Thymus (tissue), 14 donors: ENCODE measurements at places on chromosomes 7 and 10. TPM values are rescaled to one million over a fixed set of nuclear protein-coding genes. Genes with fewer than 3 reads are reported as not detected.
A peak's percentile ranks its signal among the peaks of the same experiment; 100 is the strongest.

- DNase-seq: no peak
These were observed 586.5 kb upstream of the IGFBP3 start for GRCh38 chr7:46507560-46507959.

DNA sequence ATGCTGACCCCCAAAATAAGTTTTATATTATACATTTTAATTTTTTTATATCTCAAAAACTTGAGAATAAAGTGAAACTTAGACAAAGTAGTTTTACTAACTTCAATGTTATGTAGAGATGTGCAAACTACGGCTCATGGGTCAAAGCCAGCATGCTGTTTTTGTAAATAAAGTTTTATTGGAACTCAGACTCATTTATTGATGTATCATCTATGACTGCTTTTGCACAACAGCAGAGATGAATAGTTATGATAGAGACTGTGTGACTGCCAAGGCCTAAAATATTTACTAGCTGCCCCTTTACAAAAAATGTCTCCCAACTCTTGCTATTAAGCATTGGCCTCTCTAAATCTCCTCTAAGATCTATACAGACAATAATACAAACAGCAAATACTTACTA lies 12.4 kb downstream of the MTPN start:
- no peak for DNase-seq

DNA sequence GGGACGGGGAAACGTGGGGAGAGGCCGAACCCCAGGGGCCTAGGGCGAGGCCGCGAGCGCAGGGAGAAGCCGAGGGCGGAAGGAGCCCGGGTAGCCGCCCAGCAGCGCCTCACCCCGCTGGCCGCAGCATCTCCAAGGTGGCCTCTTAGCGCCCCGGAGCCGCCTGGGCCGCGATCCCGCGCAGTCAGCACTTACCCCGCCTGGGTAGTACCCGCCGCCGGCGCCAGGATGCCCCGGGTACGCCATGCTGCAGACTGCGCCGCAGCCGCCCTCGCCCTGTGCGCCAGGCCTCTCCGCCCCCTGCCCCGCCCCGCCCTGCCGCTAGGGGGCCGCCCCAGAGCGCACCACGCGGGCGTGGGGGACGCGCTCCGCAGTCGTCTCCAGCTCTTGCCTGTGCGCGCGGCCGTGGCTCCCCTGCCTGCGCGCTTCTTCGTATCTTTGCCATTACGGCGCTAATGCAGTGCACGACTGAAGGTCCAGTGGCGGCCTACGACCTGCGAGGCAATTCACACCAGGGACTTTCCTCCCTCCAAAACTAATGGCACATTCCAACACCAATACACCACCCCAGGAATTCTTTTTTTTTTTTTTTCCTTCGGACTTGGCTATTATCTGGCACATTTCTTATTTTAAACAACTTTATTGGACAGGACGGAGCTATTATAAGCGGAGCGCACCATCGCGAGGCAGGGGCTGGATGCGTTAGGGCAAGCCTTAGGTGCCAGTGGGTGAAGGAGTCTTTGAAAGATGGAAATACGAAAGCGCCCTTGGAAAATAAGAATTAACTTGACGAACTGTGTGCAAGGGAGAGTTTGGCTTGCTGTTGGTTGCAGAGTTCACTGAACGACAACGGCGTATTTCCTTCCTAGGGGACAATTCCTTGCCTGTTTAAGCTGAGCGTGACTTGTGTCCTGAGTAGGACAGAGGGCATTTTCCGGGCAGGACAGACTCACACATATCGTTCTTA lies at the start of gene SRI:
TSS of gene SRI (minus strand) at position 258 of the 967 bp plus-strand sequence. CDS start at position 246, 12 bp downstream.
- DNase-seq: peak; percentile 81

DNA sequence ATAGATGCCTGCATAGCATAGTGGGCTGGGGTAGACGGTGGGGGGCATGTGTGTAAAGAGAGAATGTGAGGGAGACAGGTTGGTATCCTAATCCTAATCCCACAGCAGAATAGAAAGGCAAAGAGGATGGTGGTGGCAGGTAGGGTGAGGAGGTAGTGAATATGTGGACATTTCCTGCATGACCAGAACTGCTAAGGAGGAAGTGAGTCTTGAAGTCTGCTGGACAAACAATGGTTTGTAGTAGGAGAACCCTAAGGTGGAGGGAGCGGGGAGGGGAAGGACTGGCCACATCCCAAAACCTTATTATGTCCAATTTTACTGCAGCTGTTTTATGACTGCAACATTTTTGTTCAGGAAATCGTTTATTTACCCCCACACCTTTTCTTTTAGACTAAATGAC lies 279.7 kb downstream of the AUTS2 start:
- no peak for DNase-seq

DMTF1 gene
- 87.7 TPM for total RNA-seq

ARL5B gene
- total RNA-seq: 16.5 TPM

UCN3 gene
- 0.19 TPM for total RNA-seq

DNA sequence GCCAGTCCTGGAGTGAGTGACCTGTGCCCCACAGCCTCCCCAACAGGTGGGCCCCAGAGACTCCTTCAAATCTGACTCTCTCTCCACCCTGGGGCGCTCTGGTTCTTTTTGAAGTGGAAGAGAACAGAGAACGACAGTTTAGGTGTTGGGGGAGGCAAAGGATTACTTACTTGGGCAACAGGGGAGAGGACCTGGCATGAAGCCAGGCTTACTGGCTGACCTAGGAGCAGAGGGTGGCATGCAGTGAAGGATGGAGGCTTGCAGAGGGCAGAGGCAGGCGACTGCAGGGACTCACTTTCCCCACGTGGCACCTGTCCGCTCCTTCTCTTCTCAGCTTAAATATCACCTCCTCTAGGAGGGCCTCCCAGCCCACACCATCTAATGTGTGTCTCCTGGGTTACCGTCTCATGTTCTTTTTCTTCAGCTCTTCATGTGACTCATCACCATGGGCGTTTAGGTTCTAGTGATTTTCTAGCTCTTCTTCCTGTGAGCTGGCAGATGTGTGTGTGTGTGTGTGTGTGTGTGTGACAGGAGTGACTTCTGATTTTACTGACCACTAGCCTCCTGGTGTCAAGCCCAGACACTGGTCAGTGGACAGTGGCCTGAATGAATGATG lies 15.5 kb downstream of the LZTS2 start:
- DNase-seq: no peak

GRCh38 chr7:90520484-90520883 lies 51.0 kb downstream of the PTTG1IP2 start:
- DNase-seq: no peak

GRCh38 chr7:48708122-48708521 lies 216.2 kb upstream of the CDC14C start:
- no peak for DNase-seq

GRCh38 chr10:72899545-72899944 lies 6.0 kb downstream of the OIT3 start:
- DNase-seq: no peak

GRCh38 chr10:96488161-96488935 lies 25.4 kb downstream of the TLL2 start:
- no peak for DNase-seq

GRCh38 chr7:71511361-71511807 lies 379.4 kb downstream of the GALNT17 start:
- no peak for DNase-seq

DNA sequence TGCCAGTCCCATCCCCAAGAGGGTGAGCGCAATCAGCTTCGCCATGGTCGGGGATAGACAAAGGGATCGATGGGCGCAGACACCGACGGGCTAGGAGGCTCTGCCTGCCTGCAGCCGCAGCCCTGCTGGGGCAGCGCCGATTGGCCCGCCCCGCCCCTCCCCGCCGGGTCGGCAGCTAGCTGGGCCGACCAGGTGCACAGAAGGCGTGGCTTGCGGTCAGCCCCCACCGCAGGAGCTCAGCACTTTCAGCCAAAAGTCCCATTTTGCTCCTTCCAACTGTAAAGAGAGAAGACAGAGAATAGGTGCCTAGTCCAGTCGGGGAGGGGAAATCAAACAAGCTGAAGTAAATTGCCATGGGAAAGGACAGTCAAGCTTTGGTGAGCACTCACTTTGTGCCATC lies at the start of gene PON1:
TSS of gene PON1 (minus strand) at position 102 of the 400 bp plus-strand sequence. CDS start at position 45, 57 bp downstream.
- peak; percentile 69 for DNase-seq

GRCh38 chr10:101441541-101442455 lies 87.8 kb downstream of the BTRC start:
- no peak for DNase-seq

- DNase-seq: no peak
These were observed 133.5 kb downstream of the BUB3 start for GRCh38 chr10:123287594-123288247.

DNA sequence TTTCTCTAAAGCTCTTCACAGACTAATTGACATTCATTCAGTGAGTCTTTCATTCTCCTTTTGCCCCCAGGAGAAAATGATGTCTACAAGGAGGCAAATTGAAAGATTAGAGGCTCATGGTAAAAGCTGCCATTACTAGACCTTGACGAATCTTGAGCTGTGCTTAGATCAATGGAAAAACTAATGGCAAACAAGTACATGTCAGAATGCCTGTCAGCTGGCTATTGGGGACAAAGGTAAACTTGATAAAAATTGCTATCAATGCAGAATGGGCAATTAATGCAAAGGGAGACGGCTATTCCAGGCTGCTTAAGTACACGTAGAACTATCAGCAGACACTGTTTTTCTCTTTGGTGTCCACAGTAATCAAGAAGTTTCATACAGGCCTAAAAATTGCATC lies 3.3 kb downstream of the ASAH2 start:
- no peak for DNase-seq

DNA sequence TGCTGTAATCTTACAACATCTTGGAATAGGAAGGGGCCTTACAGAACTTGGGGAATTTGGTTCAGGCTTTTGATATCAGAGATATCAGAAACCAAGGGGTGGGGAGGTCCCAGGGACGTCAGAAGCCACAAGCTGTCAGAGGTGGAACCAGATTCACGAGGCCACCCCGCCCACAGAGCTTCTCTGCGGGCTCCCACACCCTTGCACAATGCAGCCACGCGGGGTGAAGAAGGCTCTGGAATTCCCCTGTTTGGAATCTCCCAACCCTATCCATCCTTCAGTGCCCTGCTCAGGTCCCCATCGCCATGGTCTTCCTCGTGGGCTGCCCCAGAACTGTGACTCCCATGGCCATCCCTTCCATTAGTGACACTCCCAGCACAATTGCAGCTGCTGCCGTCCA lies 247.1 kb upstream of the SHH start:
- DNase-seq: no peak

TEX36 gene
- total RNA-seq: not detected

DNA sequence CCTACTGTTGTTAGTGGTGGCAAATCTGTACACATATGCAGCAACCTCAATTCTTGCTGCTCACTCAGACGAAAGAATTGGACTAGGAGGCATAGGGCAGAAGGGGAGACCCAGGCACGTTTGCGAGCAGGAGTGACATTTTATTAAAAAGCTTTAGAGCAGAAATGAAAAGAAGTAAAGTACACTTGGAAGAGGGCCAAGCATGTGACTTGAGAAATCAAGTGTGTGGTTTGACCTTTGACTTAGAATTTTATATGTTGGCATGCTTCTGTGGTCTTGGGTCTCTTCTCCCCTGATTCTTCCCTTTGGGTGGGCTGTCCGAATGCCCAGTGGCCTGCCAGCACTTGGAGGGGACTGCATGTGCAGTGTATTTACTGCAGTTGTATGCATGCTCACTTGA lies 205.5 kb upstream of the SEMA3D start:
- no peak for DNase-seq

GRCh38 chr7:111527545-111527944 lies 34.7 kb downstream of the IMMP2L start:
- DNase-seq: no peak

GRCh38 chr7:1276626-1277175 lies 44.0 kb downstream of the UNCX start:
- no peak for DNase-seq

CFAP43 gene
- 0.52 TPM for total RNA-seq

DNA sequence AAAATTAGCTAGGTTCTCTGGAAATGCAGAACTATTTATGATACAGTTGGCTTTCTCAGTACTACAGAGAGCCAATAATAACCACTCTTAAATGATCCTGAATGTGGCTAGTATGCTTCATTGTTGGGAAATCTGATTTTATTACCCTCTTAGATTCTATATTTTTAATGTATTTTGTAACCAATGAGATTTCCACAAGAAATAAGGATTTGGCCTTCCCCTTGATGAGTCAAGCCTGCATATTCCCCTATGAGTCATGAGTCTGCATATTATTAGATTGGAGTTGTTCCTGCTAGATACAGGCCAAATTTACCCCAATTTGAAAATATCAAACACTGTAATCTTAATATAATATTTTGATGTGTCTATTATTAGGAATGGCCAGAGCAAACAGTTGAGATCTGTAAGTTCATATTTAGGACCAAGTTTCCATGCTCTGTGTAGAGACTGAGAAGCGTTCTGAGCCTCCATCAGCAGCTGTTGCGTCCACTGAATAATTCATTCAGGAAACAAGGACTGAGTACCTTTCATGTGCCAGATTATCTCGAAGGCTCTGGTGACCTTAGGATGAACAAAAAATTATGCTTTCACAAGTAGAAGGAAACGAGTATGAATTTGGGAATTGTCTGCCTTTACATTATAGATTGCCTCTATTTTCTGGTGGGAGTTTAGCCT lies 793.4 kb downstream of the NRG3 start:
- no peak for DNase-seq

- no peak for DNase-seq
These were observed 316.9 kb downstream of the INHBA start for GRCh38 chr7:41385996-41386395.
